Stimulated activated CD4-positive, alpha-beta T cell treated with anti-CD3 and anti-CD28 coated beads, Interleukin-2, amount 100 ng/mL, for 24 hours (primary cell): ENCODE measurements at places on chromosomes 11 and 22.

DNA sequence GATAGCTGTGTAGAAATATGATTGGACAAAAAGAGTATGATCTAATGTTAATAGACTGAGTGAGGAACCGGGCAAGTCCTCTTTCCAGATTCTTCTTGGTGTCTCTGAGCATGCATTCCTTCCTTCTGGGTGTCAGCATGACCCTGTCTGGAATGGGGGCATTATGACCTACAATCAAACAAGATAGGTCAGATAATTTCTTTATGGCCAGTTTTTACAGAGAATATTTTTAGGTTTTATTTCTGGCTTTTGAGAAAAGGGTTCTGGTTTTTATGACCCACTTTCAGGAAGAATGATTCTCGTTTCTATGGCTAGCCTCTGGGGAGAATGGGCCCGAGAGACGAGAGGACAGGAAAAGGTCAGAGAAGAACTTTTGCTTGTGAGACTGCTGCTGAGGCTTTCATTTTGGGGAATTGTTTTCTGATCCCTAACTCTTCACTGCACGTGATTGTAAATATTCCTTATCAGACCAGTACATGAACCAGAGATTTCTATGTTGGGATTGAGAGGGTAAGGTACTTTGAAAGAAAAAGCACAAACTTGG, 383.8 kb downstream of the AASDHPPT start:
- no peak for DNase-seq

GRCh38 chr11:2699185-2699530, 636 bp downstream of the KCNQ1OT1 start:
- DNase-seq, result peak; percentile 19

GRCh38 chr11:68326334-68327215, 14.2 kb downstream of the LRP5 start:
- no peak for DNase-seq

GRCh38 chr11:72430741-72431570, 3.4 kb downstream of the CLPB start:
- DNase-seq, result peak; percentile 36

- no peak for DNase-seq
Measured at GRCh38 chr11:110072930-110073329, 20.3 kb upstream of the ZC3H12C start.

GRCh38 chr11:66068923-66069714, 953 bp upstream of the PACS1 start:
- DNase-seq, result peak; percentile 35

DNA sequence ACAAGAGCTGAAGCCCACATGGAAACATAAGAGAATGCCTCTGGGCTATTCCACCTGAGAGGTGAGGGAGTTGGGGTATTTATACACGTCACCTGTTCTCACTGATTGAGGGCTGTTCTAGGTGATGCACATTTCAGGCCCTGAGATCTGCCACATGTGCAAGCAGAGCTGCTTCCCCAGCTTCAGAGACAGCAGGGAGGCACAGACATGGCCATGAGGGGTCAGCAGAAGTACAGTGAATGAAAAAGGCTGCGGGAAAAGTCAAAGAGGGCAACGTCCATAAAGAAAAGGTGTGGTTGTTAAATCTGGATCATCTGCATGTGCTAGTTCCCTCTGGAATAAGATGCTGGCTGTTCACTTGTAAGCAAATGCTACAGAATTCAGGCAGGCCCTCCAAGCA, 75.4 kb downstream of the GAB4 start:
- no peak for DNase-seq

DNA sequence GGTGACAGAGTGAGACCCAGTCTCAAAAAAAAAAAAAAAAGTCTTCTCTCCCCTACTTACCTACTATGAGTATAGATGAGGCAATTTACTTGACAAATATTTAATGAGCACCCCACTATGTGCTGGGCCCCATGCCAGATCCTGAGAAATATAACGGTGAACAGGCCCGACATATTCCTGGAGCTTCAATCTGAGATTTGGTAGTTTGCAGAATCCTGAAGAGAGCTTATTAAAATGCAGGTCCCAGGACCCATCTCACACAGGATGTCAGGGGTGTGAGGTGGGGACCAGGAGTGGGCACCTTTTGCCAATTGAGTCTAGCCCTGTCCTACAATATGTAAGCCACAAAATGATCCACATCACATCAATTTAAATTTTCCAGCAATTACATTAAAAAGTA, 44.0 kb downstream of the KCNJ4 start:
- DNase-seq, result no peak
